Non-pigmented ciliary epithelial cell (primary cell): ENCODE measurements at places on chromosomes 5 and 9.
A peak's percentile ranks its signal among the peaks of the same experiment; 100 is the strongest.

DNA sequence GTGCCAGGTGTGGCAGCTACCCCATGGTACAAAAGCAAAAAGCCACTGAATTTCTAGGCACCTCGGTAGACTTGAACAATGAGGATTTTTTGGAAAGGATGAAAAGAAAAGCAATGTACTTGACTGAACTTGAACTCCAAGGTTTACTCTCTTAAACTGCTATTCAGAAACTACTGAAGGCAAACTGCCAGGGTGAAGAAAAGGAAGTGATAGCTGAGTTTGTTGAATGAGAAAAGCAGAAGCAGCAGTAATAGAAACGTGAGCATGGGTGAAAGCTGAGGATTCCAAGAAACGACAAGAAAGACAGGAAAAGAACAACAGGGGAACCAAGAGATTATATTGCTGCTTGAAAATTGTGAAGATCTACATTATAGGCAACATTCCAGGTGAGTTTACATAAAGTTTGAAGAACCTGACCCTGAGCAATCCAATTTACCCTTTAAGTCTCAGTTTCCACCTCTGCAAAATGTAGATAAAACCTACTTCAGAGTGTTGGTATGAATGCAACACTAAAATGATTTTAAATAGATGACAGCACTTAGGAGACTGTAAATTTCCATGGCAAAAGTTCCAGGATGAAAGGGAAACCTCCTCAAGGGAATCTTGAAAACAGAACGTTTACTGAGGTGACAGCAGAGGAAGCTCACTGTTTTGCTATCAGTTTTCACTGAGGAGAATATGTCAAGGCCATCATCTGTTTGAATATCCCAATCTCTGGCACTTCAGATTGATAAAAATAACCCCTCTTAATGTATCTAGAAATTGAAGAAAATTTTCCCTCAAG lies 245.8 kb downstream of the SPATA31D1 start:
- DNase-seq: no peak

GRCh38 chr9:98010445-98010844 lies 27.3 kb downstream of the ANP32B start:
- peak; percentile 22 for DNase-seq

DNA sequence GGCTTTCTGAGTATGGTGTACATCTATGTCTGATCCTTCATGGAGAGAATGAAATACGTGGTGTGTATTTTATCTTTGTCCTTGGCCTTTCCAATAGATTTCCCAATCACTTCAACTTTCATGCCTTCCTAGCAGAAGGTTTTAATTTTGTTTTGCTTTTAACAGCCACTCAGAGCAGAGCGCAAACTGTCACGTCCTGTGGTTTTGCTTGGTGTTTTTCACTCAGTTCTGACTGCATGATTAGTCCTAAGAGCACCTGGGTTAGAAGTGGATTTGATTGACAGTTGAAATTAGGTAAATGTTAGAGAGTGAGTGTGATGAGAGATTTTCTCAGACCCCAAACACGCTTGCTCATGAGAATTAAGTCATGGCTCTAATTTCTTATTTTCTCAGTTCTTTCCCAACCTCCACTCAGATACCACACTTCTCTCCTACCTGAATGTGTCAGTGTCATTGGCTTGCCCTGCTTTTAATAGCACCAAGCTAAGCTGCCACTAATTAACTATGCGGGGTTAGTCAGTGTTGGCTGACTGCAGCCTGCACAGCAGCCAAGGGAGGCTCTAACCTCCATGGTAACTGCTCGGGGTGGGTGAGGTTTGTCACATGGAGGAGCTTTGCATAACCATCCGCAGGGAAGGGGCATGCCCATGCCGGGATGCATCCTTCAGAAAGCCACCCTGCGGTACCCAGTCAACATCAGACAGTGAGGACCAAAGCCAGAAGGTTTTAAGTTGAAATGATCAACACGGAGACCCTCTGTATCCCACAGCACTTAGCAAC lies 173.4 kb downstream of the NR3C1 start:
- DNase-seq: no peak

DNA sequence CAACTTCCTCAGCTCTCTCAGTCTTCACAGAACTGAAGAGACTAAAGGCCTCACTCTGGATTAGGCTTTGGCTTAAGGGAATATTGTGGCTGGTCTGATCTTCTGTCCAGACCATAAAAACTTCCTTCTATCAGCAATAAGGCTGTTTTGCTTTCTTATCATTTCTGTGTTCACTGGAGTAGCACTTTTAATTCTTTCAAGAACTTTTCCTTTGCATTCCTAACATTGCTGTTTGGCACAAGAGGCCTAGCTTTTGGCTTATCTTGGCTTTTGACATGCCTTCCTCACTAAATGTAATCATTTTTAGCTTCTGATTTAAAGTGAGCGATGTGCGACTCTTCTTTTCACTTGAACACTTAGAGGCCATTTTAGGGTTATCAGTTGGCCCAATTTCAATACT lies 88.7 kb upstream of the ACOT12 start:
- DNase-seq: no peak

GRCh38 chr9:133144142-133144903 lies 19.4 kb downstream of the GBGT1 start:
- no peak for DNase-seq

DNA sequence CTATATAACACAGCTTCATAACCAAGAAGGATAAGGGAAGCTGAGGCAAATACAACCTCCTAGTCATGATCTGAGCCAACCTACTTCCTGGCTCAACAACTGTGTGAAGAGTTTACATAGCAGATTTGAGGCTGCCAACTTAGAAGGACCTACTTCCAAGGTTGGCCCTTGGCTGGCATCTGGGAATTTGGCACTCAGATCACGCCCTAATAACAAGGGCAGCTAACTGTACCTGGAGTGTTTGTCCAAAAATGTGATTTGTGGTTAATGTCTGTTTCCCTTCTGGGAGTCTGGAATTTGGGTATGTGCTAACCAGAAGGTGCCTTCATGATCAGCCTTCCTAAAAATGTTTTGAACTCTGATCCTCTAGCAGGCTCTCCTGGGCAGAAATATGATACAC lies 287.2 kb downstream of the CAAP1 start:
- DNase-seq: no peak

DNA sequence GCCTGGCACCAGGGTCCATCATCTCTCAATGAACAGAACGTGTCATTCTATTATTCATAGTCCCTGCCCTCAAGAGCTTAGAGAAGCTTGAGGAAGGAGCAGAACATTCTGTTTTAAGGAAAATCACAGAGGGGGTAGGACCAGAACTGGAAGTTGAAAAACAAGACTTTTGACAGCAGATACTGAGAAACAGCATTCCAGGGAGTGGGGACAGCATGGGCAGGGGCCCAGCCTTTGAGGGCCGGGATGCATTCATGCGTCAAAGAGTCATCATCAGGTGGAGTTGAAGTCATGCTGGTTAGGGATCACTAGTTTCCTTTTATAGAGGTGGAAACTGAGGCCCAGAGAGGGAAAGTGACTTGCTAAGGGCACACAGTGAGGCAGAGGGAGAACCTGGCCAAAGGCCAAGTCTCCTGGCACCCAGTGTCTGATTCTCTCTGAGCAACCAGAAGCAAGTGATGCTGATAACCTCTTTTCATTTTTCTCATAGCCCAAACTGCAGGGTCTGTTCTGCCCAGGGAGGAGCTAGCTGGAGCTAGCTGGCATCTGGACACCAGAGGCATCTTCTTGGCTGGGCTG lies 41.5 kb upstream of the STXBP1 start:
- DNase-seq: no peak

- DNase-seq: no peak
Measured at GRCh38 chr5:10151656-10152055, 98.0 kb downstream of the ATPSCKMT start.

GRCh38 chr5:123835421-123835820 lies 323.4 kb downstream of the CSNK1G3 start:
- no peak for DNase-seq

- DNase-seq: no peak
Measured at GRCh38 chr9:89078421-89078820, 87.2 kb downstream of the S1PR3 start.

DNA sequence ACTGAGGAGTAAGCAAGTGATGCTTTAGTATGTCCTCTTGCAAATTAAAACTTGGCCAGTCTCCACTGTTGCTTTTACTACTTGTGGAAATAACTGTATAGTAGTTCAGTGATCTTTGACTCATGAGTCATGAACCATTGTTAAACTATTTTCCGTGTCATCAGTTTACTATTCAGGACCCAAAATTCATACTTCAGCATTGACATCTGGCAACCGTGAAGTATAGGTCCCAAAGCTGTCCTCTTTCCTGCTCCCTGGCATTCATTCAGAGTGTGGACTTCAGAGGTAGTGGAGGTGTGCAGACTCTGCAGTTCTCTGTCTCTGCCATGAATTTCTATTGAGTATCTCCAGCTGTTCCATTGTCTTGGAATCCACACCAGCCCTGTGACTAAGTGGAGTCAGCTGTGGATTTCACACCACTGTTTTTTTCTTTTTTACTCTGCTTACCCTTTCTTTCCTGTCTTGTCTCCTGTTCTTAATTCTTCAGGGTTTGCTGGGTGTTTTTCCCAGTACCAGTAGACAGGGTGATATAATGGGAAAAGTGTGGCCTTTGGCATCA lies 7.5 kb downstream of the TDRD7 start:
- no peak for DNase-seq

DNA sequence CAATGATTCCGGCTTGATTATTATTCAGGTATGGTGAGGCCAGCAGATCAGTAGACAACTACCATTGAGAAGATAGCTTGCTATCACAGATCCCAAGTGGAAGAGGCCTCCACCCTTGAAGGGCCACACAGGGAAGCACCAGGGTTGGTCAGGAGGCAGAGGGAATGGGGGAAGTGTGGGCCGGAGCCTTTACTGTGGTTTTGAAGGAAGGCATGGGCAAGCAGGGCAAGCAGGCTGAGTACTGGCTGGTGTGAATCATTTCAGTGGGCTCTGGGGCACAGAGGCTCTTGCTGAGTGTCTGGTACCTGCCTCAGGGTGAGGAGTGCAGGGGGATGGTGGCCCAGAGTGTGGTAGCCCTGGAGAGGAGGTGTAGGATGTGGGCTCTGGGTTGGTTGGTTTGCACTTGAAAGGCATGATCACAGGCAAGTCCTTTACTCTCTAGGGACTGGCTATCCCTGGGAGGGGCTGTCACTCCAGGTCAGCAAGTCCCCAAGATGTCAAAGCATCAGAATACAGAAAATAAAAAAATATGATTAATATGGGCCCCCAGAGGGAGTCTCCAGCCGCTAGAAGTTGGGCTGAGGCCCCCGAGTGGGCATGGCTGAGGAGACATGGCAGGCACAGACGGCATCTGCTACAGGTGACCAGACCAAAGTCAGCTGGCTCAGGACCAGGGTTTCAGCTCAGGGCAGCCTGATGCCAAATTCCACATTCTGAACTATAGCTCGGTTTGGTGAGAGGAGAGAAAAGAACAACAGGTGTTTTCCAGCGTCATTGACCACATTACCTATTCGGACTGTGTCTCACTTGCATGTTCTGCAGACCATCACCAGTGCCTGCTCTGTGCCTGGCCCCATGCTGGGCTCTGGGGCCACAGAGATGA lies 9.7 kb upstream of the SUSD3 start:
- DNase-seq: no peak

DNA sequence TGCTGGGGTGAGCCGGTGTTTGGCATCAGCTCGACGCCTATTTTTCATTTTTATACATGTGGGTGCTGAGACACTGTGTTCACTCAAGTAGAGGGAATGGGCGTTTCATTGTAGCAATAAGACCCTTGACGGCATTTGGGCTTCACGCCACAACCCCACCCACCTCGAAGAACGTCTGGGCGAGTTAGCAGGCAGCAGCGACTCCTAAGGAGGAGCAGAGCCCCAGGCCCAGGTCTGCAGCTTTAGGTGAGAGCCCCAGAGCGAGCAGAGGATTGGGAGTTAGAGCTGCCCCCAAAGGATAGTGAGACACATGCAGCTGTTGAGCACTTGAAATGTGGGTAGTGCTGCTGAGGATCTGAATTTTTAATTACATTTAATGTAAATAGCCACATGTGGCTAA lies 1.6 kb upstream of the ZFP62 start:
- DNase-seq: no peak

- no peak for DNase-seq
Measured at GRCh38 chr5:66897356-66897755, 299.2 kb downstream of the CD180 start.

DNA sequence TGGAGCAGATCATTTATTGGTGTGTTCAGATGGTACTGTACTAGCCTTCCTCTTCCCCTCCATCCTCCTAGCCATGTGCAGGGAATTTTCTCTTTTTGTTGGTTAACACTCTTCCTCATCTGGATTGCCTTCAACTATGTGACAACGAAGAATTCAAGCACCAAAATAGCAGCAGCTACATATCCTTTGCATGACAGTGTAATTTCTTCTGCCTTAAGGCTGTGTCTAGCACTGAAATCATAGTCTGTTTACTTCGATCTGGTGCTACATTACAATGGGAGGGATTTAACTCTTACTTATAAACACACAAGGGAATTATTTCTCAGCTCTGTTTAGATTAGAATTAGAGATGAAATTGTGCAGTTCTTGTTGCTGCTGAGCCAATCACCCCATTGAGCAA lies 260.4 kb downstream of the ARL15 start:
- DNase-seq: peak; percentile 20

GRCh38 chr5:142981475-142981874 lies 211.3 kb downstream of the ARHGAP26 start:
- no peak for DNase-seq

DNA sequence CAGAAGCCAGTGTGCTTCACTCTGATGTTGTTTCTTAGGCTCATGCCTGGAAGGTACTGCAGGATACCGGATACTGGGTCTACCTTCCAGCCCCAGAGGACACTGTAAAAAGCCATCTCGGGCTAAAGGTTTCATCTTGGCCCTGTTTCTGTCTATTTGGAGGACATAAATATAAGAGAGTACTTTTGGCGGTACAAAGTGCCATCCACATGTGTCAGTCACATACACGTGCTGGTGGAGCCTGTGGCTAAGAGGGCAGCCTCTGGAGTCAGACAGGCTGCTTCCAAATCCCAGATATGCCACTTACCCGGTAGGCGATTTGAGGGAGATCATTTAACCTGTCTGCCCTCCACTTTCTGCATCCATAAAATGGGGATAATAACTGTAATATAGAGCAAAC lies 160.4 kb downstream of the NR3C1 start:
- DNase-seq: no peak

GRCh38 chr9:224582-225520 lies 10.2 kb downstream of the DOCK8 start:
- no peak for DNase-seq

DNA sequence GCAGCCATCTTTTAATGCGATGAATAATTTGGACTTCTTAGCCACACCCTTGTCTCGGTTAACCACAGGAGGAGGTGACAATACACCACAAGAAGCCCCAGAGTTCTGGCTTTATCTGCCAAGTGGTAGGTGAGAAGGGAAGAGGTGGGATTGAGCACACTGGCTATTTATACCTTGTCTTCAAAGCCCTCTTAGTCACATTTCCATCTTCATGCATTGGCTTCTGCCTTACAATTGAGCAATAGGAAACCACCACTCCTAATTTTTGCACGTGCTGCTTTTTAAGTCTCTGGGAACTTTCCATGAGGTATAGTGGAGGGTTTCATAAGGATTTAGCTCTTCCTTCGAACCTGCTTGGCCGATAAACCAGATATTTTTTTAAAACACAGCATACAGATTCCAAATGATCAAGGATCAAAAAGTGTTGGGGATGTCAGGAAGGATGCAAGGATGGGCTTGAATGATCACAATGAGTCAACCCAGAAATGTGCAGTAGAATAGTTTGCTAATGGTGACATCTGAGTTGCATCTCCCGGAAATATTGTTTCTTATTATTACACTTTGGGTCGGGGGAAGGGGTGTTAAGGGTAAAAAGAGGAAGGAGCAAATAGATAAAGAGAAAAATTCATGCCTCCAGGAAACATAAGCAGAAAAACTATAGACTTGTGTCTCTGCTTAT lies 25.5 kb downstream of the PLAC8L1 start:
- no peak for DNase-seq

- DNase-seq: no peak
Measured at GRCh38 chr5:55446640-55447351, 88.0 kb downstream of the PLPP1 start.
